GM23338 (cell line): ENCODE measurements at places on chromosomes 2 and 18. TPM values are rescaled to one million over a fixed set of nuclear protein-coding genes. Genes with fewer than 3 reads are reported as not detected.

B3GNT7 gene
- 78.1 and 89.4 TPM in 2 replicates for total RNA-seq

ALK gene
- 0.16 and 0.35 TPM in 2 replicates for total RNA-seq

CDH20 gene
- 0.31 and 1.0 TPM in 2 replicates for total RNA-seq

GALNT13 gene
- total RNA-seq: 5.2 and 7.5 TPM in 2 replicates

KDM3A gene
- total RNA-seq: 21.8 and 24.6 TPM in 2 replicates

PDK1 gene
- 25.6 and 26.5 TPM in 2 replicates for total RNA-seq

NPAS2 gene
- total RNA-seq: 0.56 and 0.58 TPM in 2 replicates

SCYGR7 gene
- not detected in 2 replicates for total RNA-seq

CD8B gene
- total RNA-seq: 0.31 and 3.0 TPM in 2 replicates

GAREM1 gene
- total RNA-seq: 5.6 and 6.0 TPM in 2 replicates

GALR1 gene
- total RNA-seq: 0.74 and 1.1 TPM in 2 replicates

EDAR gene
- total RNA-seq: not detected in 2 replicates

- DNase-seq: no peak
Observed at GRCh38 chr2:26035090-26035743, 1.3 kb downstream of the RAB10 start.

DNA sequence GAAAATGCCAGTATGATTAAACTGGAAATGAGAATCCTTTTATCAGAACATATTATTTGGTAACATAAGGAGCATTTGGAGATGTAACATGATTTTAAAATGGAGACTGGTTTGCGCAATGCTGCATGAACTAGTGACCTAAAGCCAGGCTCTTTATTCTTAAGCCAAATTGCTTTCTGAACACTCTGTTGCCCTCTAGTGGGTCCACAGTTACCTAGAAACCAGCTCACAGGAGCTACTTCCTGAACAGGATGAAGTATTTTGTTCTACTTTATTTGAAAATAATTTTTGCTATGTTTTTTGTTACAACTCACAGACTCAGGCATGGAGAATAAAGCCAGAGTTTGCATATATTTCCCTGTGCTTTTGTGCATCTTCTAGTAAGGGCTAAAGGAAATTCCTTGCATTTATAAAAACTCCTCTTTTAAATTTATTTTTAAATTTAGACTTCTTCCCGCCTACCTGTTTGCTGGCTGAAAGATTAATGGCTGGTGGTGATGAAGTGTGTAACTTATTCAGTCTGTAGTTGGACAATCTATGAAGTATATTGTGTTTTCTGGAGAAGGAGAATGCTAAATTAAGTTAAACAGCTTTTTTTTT is 146.7 kb downstream of the PARD3B start:
- DNase-seq: peak; percentile 85

GRCh38 chr2:190478572-190479195 is 55.8 kb downstream of the NEMP2 start:
- no peak for DNase-seq

- DNase-seq: no peak
Observed at GRCh38 chr2:101858246-101858645, 133.5 kb upstream of the IL1R2 start.

GRCh38 chr2:161159456-161160225 is 587 bp upstream of the TANK start:
- DNase-seq: no peak

GRCh38 chr2:217223222-217223930 is 363.5 kb upstream of the TNP1 start:
- no peak for DNase-seq

DNA sequence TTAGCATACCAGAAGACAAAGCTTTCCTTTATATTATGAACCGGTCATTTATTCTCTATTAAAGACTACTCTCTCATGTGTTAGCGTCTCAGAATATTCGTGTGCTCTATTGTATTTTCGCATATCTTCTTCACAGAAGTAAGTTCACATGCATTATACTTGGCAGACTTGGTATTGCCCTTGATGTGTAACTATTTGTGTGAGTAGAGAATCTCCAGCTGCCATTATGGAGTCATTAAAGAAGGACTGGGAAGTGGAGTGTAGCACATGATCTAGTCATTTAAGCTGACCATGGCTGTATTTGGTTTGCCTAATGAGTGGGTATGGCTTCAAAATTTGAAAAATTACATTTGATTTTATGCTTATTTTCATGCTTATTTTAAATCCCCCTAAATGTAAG is 92.9 kb downstream of the TTC27 start:
- DNase-seq: no peak

- no peak for DNase-seq
Observed at GRCh38 chr18:42892181-42892580, 223.3 kb downstream of the RIT2 start.

GRCh38 chr2:110843959-110844510 is 111.7 kb downstream of the ACOXL start:
- DNase-seq: no peak

DNA sequence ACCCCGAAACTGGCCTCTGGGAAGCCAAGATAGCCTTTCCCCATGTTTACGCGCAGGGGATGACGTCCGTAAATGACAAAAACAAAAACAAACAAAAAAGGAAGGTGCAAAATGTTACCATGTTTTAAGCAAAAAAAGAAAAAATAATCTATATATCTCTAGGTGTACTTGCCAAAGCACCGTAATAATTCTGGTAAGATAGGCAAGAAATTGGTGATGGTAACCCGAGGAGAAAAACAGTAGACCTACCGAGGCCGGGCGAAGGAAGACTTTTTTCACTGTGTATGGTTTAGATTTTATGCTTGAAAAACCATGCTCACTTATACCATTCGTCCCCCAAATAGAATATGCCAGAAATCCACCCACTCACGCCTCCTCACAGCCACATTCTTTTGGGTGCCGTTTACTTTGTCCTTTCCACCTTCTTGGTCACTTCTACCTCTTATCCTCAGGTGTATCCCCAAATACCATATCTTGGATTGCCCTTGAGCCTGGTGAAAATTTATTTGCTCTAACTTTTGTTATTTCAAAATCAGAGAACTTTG is 8.0 kb downstream of the GATA6 start:
- DNase-seq: no peak

GRCh38 chr2:234514099-234514498 is 17.2 kb upstream of the ARL4C start:
- DNase-seq: no peak

- DNase-seq: no peak
Observed at GRCh38 chr2:173647681-173648311, 293.1 kb downstream of the CDCA7 start.

DNA sequence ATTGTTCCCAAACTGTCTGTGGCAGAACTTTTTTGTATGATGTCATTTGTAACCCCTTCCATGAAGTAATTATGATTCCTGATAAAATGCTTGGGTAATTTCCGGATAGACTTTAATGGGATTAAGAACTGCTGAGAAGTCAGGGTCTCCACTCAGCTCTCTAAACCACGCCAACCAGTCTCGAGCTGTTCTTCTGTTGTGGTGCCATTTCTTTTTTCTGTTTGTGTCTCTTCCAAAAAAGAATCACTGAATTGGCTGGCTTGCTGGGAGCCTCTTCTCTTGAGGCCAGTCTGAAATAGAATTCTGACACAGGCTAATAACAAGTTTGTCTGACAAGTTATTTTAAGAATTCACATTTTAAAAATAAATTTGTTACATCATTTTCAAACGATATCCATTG is 198.9 kb downstream of the BCL2 start:
- DNase-seq: no peak

DNA sequence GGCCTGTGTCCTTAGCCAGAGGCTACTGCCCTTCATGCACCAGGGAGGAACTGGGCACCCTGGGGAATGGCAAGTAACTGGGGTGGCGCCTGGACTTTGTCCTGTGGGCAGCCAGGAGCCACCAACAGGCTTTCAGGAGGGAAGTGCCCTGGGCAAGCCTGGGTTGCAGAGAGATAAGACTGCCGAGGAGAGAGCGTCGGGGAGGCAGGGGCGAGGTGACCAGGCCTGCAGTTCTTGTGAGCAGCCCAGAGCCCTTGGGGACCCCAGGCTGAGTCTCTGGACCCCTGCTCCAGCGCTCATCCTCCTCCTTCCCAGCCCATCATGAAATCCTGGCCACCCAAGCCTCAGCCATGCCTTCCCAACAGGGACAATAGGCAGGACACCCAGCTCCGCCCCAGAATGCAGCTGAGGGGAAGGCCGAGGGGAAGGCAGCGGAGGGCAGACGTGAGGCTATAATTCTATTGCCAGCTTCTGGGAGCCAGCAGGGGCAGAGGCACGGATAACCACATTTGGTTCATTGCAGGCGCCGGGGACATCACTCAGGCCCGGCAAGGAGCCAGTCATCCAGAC is 25.1 kb downstream of the ADRA2B start:
- DNase-seq: no peak

- DNase-seq: no peak
Observed at GRCh38 chr2:129768036-129768386, 211.5 kb upstream of the RAB6C start.

GRCh38 chr18:48032876-48033789 is 102.7 kb upstream of the SMAD2 start:
- DNase-seq: no peak

- DNase-seq: no peak
Observed at GRCh38 chr2:237097326-237097910, 11.7 kb downstream of the COPS8 start.

GRCh38 chr18:8685141-8685913 is 20.0 kb upstream of the MTCL1 start:
- no peak for DNase-seq

GRCh38 chr2:226136739-226137138 is 662.9 kb downstream of the IRS1 start:
- no peak for DNase-seq

- peak; percentile 63 for DNase-seq
Observed at GRCh38 chr18:43422518-43422917, 145.2 kb upstream of the SYT4 start.

DNA sequence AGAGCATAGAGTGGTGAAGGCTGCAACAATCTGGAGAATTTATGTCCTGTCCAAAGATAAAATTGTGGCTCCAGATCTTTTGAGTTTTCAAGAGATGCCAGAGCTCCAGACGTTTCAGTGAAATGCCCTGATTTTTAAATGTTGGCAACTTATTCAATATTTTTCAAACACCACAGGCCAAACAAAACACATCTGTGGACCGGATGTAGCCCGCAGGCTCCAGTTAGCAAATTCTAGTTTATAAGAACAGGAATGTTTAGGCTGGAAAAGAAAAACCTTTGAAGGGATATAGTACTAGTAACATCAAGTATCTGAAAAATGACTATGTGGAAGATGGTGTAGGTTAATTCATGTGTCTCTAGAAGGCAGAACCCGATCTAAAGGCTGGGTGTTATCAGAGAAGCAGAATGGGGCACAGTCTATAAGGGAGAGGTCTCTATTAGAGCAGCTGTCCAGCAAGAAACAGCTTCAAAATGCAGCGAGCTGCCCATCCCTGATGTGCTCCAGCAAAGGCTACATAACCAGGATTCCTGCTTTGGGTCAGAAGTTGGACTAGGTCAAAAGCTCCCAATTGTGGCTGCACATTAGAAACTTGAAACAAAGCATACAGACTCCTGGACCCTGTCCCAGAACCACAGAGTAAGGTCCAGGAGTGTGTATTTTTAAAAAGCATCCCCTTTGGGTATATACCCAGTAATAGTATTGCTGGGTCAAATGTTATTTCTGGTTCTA is 105.9 kb downstream of the ANKRD44 start:
- no peak for DNase-seq

GRCh38 chr2:98730707-98731040 is 258 bp downstream of the MGAT4A start:
- peak; percentile 62 for DNase-seq

- no peak for DNase-seq
Observed at GRCh38 chr2:133495226-133495625, 73.0 kb downstream of the NCKAP5 start.

- no peak for DNase-seq
Observed at GRCh38 chr18:77433076-77433475, 183.4 kb downstream of the GALR1 start.

DNA sequence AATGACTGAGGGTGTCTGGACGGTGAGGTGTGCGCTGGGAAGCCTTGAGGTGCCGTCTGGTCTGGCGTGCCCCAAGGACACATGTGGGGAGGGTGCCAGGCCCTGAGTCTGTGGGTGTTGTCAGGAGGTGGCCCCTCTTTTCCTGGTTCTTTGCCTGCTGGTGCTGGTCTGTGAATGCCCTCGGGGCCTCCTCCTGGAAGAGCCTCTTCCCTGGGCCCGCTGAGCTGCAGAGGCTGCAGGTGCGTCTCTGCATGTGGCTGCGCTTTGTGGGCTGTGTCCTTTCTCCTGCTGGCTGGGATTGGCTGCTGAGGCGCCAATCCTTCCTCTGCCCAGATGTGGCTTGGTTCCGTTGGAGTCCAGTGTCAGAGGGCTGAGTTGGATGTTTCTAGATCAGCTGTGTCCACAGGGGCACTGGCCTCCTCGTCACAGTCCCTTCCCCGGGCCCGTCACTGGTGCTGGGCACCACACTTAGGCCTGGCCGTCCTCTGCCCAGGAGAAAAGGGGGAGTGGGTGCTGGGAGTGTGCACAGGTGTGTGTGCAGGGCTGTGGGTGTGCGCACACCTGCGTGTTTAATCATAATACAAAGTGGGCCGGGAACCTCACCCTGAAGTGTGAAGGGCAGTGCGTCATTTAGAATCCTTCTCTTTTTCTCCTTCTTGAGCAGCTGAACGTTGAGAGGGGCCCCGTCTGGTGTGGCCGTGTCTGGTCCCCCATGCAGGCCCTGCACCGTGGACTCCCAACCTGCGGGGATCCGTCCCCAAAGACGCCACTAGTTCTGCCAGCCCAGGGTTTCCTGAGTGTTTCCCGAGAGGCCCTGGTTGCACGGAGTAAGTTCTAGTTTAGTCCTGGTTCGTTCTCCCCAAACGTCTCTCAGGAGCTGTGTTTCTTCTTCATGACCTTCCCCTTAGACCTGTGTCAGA is 35.5 kb downstream of the RTP5 start:
- DNase-seq: no peak
